ENCODE measurements at places on chromosomes 12 and 14.

DNA sequence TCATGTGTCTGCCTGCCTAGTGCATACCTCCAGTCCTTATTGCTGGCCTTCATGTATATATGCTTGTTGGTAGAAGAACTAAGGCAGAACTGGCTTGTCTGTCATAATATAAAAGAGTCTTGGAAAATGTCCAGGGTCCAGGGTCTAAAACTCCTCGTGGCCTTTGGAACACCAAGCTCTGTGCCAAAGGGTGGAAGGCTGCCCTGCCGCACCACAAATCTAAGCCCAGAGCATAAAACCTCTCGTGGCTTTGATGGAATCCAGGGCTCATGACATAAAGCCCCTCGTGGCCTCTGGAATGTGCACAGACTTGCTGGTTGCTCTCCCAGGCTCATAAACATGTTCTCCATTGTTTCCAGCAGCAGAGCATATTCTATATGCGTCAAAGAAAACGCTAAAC, 107.9 kb downstream of the BBS10 start:
- no peak for DNase-seq

- DNase-seq: no peak
Measured at GRCh38 chr12:6280672-6281071, 29.8 kb upstream of the PLEKHG6 start.

DNA sequence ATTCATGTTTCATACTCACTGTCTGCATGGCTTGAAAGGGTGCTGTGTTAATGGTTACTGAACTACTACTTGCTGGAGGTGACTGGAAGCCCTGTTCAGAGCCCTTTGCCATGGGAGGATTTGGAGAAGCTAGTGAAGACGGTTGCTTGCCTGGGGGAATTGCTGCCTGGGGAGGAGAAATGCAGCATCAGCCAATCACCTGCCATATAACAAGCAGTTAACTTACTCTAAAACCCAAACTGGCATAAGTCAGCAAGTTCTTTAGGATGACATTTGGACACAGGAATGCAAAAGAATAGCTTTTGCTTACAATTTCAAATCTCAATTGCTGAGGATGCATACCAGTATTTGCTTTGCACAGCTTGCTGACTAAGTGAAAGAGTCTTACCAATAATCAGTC, 23.4 kb upstream of the IPO8 start:
- no peak for DNase-seq

GRCh38 chr14:47539031-47539461, 136.4 kb downstream of the MDGA2 start:
- no peak for DNase-seq

DNA sequence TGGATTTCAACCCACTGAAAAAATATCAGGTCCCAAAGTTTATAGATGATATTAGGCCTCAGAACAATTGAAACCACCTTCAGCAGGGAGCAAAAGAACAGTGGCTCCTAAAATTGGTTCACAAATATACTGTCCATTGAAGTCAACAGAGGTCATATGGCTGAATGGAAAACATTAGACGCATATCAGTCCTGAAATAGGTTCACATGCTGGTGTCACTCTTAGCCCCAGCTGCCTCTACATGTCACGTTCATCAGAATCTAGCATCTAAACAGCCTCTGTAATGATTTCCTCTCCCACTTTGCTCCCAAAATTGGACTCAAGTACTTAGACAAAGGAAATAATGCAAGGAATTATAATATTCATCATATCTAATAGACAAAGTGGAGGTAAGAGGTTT, 8.7 kb downstream of the FLRT2 start:
- DNase-seq: no peak

GRCh38 chr12:32252199-32253073, 145.8 kb downstream of the BICD1 start:
- DNase-seq: no peak

GRCh38 chr12:88518863-88519403, 61.3 kb downstream of the KITLG start:
- DNase-seq: no peak

DNA sequence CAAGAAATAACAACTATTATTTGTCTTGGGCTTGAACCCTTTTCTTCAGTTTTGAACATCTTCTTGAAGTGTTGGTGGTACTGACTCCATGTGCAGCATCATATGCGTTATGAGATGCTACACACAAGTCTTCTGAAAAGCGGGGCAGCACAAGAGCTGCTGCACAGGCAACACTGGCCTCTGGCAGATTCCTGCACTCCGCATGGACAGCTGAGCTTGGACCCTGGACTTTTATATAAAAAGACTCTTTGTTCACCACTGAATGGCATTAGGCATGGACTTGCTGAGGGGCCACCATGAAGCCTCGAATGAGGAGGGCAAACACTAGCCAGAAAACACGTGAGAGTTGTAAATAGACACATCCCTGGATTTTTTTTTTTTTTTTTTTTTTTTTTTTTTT, 210.8 kb upstream of the NPAS3 start:
- DNase-seq: no peak

DNA sequence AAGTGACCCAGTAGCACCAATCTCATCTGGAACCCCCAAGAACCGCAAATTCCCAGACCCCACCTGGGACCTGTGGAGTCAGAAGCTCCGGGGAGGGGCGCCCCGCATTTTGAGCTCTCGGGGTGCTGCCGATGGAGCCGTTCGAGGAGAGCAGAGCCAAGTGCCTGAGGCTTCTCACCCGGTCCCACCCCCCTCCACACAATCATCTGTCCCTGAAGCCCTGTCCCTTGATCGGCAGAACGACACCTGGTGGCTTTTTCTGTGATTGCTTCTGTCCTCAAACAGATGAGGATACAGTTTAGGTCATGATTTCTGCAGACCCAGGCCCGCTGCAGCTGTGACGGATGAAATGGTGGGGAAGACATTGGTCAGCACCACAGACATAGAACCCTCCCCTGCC, 74.7 kb downstream of the NOC4L start:
- DNase-seq: no peak

DNA sequence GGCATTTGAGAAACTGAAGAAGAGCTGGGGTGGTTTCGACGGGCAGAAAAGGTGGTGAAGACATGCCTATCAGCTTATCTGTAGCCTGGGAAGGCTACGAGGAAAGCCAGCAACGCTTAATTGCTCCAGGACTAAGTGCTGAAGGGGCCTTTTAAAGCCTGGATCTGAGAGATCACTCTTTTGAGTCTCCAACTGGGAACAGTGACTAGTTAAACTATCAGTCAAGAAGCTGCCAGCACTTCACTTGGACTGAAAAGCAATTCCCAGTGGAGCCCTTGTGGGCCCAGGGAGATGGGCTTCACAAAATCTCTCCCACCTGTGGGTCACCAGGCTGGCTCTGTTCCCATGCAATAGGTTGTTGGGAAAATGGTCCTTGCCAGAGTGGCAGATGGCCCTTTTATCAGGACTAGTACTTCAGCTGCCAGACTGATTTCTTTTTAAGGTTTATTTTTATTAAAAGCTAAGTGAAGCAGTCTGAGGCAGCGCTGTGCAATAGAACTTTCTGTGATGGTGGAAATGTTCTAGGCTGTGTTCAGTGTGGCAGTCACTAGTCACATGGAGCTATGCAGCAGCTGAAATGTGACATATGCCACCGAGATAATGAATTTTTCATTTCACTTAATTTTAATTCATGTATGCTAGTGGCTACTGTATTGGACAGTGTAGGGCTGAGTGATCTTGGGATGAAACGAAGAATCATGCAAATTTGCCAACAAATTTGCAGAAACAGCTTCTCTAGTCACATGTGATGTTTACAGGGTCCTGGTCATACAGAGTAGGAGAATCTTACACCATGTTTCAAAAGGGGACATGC, 276.8 kb downstream of the PCNX1 start:
- DNase-seq: no peak

DNA sequence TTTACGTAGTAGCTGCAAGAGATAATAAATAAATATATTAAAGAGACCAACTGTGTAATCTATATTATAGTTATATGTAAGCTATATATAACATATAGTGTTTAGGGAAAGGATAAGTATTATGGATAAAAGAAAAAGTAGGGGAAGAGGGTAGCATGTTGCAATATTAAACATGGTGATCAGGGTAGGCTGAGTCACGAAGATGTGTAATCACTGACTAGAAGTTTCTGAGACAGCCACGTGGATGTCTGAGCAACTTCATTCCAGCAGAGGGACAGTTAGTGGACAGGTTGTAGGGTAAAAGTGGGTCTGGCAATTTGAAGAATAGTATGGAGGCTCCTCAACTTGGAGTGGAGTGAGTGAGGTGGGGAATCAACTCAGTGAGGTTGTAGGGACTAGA, 109.7 kb downstream of the ANO4 start:
- no peak for DNase-seq

DNA sequence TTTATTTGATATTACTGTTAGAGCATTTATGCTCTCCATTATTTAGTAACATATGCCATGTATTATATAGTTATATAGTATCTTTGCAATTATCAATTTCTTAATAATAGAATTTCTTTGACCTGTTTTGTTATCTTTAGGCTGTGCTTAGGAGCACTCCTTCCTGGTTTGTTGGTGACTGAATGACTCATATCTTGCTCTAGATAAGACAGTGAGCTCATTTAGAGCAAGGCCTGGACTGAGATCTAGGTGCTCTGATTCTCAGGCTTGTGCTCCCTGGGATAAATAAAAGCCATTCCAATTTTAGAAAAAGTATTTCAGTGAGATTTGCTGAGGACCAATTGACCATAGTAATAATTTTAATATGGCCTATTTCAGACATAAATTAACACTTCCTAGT, 951.2 kb downstream of the FLRT2 start:
- DNase-seq: no peak

- DNase-seq: no peak
Measured at GRCh38 chr14:104982548-104983230, 2.9 kb upstream of the CLBA1 start.

GRCh38 chr14:77031759-77032490, 3.4 kb upstream of the IRF2BPL start:
- DNase-seq: no peak

DNA sequence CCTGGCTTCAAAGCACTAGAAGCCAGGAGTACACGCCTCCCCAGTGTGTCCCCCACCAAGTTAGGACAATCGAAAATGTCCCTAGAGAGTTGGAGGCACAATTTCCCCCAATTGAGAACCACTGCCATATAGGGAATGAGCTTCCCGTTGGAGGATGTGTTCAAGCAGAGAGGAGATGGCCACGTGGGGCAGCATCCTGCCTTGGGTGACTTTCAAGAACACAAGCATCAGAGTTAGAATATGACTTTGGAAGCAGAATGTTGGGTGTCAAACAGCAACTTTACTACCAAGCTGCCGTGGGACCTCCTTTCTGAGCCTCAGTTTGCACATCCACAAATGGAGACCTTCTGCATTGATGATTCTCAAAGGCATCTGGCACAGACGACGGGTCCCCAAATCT, 56.5 kb downstream of the RFLNA start:
- DNase-seq: no peak

DNA sequence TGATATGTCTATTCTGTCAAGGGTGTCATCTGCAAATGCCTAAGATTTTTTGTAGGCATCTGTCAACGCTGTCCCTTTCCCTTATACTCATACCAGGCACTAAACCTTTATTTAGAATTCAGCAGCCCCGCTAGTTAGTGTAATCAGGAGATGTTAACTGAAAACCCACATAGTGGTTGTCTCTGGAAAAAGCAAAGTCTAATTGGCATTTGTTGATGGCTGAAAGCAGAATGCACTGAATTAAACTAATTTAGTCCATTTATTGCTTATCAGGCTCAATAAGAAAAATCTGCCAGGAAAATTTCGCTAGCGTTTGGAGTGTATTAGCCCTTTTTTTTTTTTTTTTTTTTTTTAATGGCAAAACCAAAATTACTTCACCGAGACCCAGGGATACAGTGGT, 34.5 kb downstream of the TDP1 start:
- DNase-seq: no peak

DNA sequence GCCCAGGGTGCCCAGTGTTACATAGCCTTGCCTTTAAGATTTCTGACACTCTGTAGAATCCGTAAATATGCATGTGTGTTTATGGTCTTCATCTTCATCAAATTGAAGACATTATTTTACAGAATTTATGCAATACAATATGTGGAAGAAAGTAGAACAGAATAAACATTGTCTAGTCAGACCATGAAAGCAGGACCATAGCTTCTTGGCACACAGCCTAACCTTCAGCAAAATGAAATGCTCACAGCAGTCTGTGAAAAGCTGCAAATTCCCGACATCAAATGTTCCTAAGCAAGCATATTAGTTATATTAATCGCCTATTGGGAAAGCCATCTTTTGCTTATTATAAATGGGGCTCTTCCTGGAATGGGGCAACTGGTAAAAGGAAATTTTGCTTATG, 111.3 kb upstream of the GARIN2 start:
- DNase-seq: no peak

DNA sequence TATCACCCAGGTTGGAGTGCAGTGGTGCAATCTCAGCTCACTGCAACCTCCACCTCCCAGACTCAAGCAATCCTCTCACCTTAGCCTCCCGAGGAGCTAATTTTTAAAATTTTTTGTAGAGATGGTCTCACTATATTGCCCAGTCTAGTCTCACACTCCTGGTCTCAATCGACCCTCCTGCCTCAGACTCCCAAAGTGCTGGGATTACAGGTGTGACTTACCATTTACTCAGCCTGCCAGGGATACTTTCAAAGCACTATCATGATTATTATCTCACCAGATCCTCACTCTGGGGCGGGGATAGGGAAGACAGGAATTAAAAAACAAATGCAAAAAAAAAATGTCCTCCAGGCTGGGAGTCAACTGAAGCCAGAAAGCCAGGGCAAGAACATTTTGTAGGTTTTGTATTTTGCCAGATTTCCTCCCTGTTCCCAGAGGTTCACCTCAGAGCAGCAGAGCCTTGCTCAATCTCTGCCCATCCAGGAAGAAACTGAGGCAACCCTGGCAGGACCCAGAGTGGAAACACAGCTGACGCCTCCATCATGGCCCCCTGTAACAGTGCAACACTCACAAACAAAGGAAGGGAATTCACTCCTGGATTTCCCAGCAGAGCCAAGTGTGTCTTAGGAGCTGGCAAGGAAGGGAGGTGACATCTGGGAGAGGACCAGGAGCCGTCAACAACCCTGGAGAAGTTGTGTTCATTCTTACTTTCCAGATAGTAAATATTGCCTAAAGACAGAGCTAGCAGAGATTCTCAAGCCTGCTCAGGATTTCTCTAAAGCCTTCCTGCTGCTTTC, 73.9 kb downstream of the IRF2BPL start:
- DNase-seq: no peak

- no peak for DNase-seq
Measured at GRCh38 chr12:120748242-120748641, 22.6 kb downstream of the ACADS start.

DNA sequence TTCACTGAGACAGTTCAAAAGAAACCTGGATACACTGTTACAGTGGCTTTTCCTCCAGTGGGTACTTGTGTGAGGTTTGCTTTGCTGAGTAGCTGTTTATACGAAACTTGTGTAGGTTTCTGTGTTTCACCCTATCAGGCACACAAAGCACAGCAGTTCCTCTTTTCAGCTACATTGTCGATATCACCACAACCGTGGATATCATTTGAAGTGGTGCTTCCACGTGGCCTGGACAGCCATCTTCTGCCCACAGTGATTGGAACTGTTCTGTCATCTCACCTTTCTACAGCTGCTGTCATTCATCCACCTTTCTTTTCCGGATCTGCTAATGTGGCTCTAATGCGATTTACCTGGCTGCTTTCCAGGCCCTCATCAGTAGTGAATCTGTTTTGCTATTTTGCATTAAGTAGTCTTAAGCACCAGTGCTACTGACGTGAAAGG, 368.8 kb downstream of the SYT1 start:
- DNase-seq: no peak
